CD4-positive, alpha-beta T cell treated with Interleukin-2 at 100 ng/mL for 4 hours (primary cell): ENCODE measurements at places on chromosomes 2 and 18.
A peak's percentile ranks its signal among the peaks of the same experiment; 100 is the strongest.

DNA sequence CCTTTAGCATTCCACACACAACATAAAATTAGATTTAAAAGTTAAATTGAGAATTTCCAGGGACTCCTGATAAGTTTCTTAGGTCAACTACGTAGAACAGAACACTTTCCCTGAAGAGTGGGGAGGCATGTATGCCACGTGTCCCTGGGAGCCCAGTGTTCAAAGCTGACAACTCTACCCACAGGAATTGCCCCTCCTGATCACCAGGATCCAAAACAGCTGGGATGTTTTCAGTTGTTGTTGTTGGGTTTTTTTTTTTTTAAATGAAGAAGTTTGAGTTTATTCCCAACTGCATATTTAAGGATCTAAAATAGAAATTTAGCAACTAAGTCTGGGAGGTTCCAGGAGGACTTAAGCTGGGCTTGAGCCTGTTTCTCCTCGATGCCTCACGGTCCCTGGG is 100.5 kb downstream of the TPGS2 start:
- no peak for DNase-seq

DNA sequence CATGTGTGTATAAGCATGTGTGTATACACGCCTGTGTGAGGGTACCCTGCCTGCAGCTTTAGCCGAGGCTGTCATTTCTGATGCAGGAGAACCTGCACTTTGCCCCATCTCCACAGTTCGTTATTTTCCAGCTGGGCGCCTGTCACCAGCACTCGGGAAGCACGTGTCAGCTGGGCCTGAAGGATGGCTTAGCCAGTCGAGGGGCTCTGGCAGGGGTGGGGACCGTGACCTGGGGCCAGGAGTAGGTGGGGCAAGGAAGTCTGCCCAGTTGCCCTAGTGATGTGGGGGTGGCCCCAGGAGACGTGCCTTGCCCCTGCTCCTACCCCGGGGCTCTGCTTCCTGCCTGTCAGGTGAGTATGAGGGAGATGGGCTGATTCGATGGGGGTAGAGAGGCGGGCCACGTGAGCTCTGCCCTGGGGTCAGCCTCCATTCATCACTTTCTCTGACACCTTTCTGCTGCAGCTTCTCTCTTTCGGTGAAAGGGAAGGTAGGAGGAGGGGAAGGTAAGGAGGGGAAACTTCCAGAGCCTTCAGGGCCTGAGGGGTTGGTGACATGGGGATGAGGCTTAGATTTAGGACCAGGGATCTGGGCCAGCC is 130.6 kb upstream of the SKOR2 start:
- DNase-seq: no peak

- no peak for DNase-seq
These were observed 6.2 kb downstream of the RAMP1 start for GRCh38 chr2:237865623-237866041.

GRCh38 chr2:70011335-70011734 is 49.9 kb upstream of the ASPRV1 start:
- no peak for DNase-seq

- no peak for DNase-seq
These were observed 60.8 kb downstream of the DNER start for GRCh38 chr2:229653531-229653930.

- no peak for DNase-seq
These were observed 635 bp downstream of the SETBP1 start for GRCh38 chr18:44681076-44681970.

- peak; percentile 40 for DNase-seq
These were observed 45.2 kb downstream of the ST3GAL5 start for GRCh38 chr2:85843543-85843942.

DNA sequence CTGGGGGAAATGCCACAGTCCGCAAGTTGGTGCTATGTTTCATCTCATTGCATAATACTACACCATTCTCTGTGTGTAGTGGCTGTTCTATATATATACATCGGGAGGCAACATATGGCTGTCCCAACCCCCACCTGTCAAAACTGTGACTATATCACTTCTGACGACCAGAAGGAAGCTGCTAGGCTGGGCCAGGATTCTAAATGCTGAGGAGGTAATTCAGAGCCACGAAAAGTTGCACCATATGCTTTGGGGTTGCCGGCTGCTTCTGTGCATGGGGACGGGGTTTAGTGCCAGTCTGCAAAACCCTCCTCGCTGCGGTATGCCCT is 117.3 kb downstream of the MSH2 start:
- no peak for DNase-seq
